Placental pericyte (primary cell): ENCODE measurements at places on chromosomes 5 and 9. TPM values are rescaled to one million over a fixed set of nuclear protein-coding genes. Genes with fewer than 3 reads are reported as not detected.

The DOCK8 gene
- 0.14 TPM in 1 of 2 replicates, not detected in the other for total RNA-seq

The FYB1 gene
- total RNA-seq = 0.43 TPM in 1 of 2 replicates, not detected in the other

The ANKRD20A1 gene
- total RNA-seq = not detected in 2 replicates

The FRRS1L gene
- not detected in 2 replicates for total RNA-seq

The SAPCD2 gene
- 0.22 and 15.9 TPM in 2 replicates for total RNA-seq

The TAF7 gene
- total RNA-seq = 43.1 and 61.6 TPM in 2 replicates

The OR2V2 gene
- not detected in 2 replicates for total RNA-seq

The ADAMTS13 gene
- total RNA-seq = 0.57 and 0.88 TPM in 2 replicates

The C5orf47 gene
- total RNA-seq = not detected in 2 replicates

The PCDHA1 gene
- not detected in 2 replicates for total RNA-seq

The LAMC3 gene
- 0.44 and 2.1 TPM in 2 replicates for total RNA-seq

The ST8SIA4 gene
- 3.0 and 15.3 TPM in 2 replicates for total RNA-seq

The LRRC19 gene
- total RNA-seq = not detected in 2 replicates

The EGFL7 gene
- total RNA-seq = 5.7 and 17.9 TPM in 2 replicates

The EFNA5 gene
- 0.66 and 7.3 TPM in 2 replicates for total RNA-seq

The ABO gene
- not detected in 2 replicates for total RNA-seq
